ENCODE measurements at places on chromosomes 13 and 19. TPM values are rescaled to one million over a fixed set of nuclear protein-coding genes. Genes with fewer than 3 reads are reported as not detected.

SHISA2 gene
- 0.09 TPM for polyA plus RNA-seq

- H3K4me1 ChIP-seq, result no peaks in the 10 kb centered on the region
- no peak for DNase-seq
- H3K27ac ChIP-seq, result no peak overlapping the region
- H3K27me3 ChIP-seq, result no peaks in the 10 kb centered on the region
- no peak overlapping the region for H3K4me3 ChIP-seq
Observed at GRCh38 chr19:23699521-23699860, 12.5 kb upstream of the ZNF675 start.

SYMPK gene
- polyA plus RNA-seq, result 13.0 TPM

DNA sequence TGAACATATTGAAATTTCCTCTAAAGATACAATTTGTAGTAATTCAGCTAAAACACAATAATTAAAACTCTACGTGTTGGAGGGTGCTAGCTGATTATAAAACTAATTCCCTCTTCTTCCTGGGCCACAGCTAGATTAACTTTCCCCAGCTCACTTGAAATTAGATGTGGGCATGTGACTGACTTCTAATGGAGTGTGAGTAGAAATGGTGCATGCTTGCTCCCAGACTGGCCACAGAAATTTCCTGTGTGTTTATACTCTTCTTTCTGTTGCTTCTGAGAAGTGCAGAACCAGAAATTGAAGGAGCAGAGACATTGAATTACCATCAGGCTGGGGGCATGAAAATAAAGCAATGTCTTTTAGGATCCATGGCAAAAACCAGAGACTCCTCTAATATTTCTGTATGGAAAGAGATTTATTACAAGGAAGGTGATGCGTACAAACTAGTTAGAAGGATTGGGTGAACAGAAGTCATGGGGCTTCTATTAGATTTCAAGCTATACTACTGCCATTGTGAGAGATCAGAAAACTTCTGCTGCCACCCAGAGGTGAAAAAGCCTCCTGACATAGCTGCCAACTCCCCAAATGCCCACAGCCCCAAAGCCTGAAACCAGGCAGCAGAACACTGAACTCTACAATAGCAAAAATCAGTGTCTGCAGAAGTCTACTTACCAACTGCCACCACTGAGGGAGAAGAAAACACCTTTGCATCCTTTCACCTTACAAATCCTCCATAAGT, 379.2 kb upstream of the MIR17HG start:
- no peaks in the 10 kb centered on the region for H3K27me3 ChIP-seq
- no peaks in the 10 kb centered on the region for H3K4me1 ChIP-seq
- H3K4me3 ChIP-seq, result no peak overlapping the region
- no peak for DNase-seq

- H3K36me3 ChIP-seq, result no peaks in the 10 kb centered on the region
- no peak overlapping the region for H3K27ac ChIP-seq
- no peaks in the 10 kb centered on the region for H3K27me3 ChIP-seq
- H3K4me3 ChIP-seq, result no peak overlapping the region
- H3K4me1 ChIP-seq, result no peaks in the 10 kb centered on the region
- no peak for DNase-seq
Observed at GRCh38 chr13:52827839-52828238, 20.6 kb downstream of the PCDH8 start.

- no peaks in the 10 kb centered on the region for H3K4me1 ChIP-seq
- H3K27ac ChIP-seq, result no peak overlapping the region
- no peaks in the 10 kb centered on the region for H3K27me3 ChIP-seq
- no peak for DNase-seq
- H3K4me3 ChIP-seq, result no peak overlapping the region
Observed at GRCh38 chr13:29222458-29222857, 373.0 kb downstream of the SLC7A1 start.

PRR19 gene
- polyA plus RNA-seq, result 0.83 TPM

DNA sequence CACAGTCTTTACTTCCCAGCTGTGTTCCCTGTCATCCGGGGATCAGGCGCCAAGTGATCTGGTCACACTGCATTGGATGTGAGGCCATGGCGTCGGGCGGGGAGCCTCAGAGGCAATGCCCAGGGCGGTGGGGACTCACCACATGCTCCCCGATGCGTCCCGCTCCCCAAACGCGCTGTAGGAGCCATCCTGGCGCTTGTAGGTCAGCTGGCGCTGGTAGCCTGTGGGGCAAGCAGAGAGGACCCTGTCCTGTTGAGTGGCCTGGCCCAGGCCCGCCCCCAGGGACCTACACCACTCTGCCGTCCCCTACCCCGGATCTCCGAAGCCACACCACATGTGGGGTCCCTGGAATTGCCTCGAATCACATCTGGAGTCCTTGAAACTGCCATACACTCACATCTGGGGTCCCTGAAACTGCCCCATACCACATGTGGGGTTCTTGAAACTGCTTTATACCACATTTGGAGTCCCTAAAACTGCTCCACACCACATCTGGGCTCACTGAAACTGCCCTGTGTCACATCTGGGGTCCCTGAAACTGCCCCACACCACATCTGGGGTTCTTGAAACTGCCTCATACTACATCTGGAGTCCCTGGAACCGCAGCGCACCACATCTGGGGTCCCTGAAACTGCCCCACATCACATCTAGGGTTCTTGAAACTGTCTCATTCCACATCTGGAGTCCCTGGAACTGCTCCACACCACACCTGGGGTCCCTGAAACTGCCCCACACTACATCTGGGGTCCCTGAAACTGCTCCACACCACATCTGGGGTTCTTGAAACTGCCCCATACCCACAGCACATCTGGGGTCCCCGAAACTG, 33.2 kb downstream of the F2RL3 start:
- H3K4me1 ChIP-seq, result no peaks in the 10 kb centered on the region
- no peak overlapping the region for H3K4me3 ChIP-seq
- H3K36me3 ChIP-seq, result no peaks in the 10 kb centered on the region
- H3K27ac ChIP-seq, result no peak overlapping the region
- no peaks in the 10 kb centered on the region for H3K27me3 ChIP-seq

DNA sequence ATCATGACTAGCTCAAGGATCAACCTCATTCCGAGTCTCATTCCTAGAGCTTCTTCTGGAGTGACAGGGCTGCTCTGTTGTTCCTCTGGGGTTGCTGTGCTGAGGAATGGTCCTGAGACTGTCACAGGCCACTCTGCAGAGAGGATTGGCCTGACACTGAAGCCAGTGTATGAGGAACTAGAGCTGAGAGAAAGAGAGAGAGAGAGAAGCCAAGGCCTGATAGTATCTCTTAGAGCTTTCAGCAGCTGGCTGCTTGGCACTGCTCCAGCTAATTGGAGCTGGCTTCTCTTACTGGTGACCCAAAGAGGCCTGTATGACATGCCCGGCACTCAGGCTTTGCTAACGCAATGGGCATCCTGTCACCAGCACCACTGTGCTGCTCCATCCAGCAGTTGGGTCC, 73.4 kb upstream of the FLT1 start:
- no peak overlapping the region for H3K4me3 ChIP-seq
- H3K27me3 ChIP-seq, result no peaks in the 10 kb centered on the region
- H3K27ac ChIP-seq, result no peak overlapping the region

ZNF433 gene
- polyA plus RNA-seq, result 3.3 TPM

DNA sequence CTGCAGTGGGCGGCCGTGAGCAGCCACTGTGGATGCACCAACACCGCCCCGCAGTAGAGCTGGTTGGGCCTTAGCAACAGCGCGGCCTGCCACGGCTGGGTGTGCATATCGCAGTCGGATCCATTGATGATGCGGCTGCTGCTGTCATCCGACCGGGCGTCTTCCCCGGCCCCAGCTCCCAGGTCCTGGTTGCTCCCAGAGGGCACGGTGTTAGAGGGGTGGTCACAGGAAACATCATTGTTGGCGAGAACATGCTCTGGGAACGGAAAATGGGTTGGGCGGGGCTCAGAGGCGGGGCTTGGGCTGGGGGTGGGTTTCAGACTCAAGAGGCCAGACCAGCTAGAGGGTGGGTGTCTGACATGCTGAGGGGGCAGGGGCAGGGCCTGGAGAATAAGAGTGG, 3.0 kb downstream of the KLK5 start:
- no peak overlapping the region for H3K4me3 ChIP-seq
- H3K27me3 ChIP-seq, result no peaks in the 10 kb centered on the region
- DNase-seq, result no peak
- no peak overlapping the region for H3K27ac ChIP-seq
- no peaks in the 10 kb centered on the region for H3K4me1 ChIP-seq
- no peaks in the 10 kb centered on the region for H3K36me3 ChIP-seq

NTN5 gene
- polyA plus RNA-seq, result 0.30 TPM

- no peak overlapping the region for H3K4me3 ChIP-seq
- H3K36me3 ChIP-seq, result no peaks in the 10 kb centered on the region
- DNase-seq, result no peak
- H3K27ac ChIP-seq, result no peak overlapping the region
- H3K4me1 ChIP-seq, result peaks cover 12% of the 10 kb centered on the region
- H3K27me3 ChIP-seq, result no peaks in the 10 kb centered on the region
Observed at GRCh38 chr19:55156202-55157063, 1.1 kb downstream of the TNNI3 start.

DNA sequence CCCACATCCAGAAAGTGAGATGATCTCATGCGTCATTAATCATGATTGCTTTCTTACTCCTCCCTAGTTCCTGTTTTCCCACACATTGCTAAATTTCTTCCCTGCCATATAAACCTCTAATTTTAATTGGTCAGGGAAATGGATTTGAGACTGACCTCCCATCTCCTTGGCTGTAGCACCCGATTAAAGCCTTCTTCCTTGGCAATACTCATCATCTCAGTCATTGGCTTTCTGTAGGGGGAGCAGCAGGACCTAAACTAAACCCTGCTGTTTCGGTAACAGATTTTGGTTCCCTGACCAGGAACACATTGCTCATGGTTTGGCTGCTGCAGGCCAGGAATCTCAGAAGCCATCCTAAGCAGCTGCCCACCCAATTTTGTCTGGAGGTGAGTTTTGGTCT, 61.7 kb downstream of the SPRYD7 start:
- no peaks in the 10 kb centered on the region for H3K4me1 ChIP-seq
- no peak overlapping the region for H3K4me3 ChIP-seq
- DNase-seq, result no peak
- no peaks in the 10 kb centered on the region for H3K27me3 ChIP-seq
- no peaks in the 10 kb centered on the region for H3K36me3 ChIP-seq

KLF1 gene
- 0.23 TPM for polyA plus RNA-seq

PIP5K1C gene
- 4.5 TPM for polyA plus RNA-seq

DGKH gene
- polyA plus RNA-seq, result 2.5 TPM

GRCh38 chr13:112686987-112687386, 2.9 kb upstream of the ATP11A start:
- H3K4me1 ChIP-seq, result peaks cover 30% of the 10 kb centered on the region
- DNase-seq, result no peak
- H3K27ac ChIP-seq, result no peak overlapping the region

GRCh38 chr13:68257111-68257842, 1027.1 kb upstream of the PCDH9 start:
- H3K27ac ChIP-seq, result no peak overlapping the region
- no peaks in the 10 kb centered on the region for H3K27me3 ChIP-seq
- no peaks in the 10 kb centered on the region for H3K36me3 ChIP-seq

DNA sequence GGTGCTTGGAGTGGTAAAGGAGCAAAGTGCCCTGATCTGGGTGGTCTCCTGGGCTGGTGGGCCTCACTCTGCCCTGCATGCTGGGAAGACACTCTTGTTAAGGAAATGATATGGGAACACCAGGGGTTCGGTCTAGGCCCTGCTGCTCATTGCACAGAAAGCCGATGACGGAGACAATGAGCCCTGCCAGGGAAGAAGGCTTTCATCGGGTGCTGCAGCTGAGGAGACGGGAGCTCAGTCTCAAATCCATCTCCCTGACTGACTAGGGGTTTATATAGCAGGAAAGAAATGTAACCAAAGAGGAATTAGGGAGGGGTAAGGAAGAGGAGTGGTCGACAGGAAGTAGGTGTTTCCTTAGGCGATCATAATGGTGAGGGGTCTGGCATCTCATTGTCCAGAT, 253.4 kb downstream of the TEX29 start:
- H3K27me3 ChIP-seq, result peaks cover 1% of the 10 kb centered on the region
- no peak overlapping the region for H3K27ac ChIP-seq
- H3K36me3 ChIP-seq, result no peaks in the 10 kb centered on the region
- no peak overlapping the region for H3K4me3 ChIP-seq
- no peaks in the 10 kb centered on the region for H3K4me1 ChIP-seq

GRCh38 chr19:35284153-35285094, 2.1 kb downstream of the HAMP start:
- no peaks in the 10 kb centered on the region for H3K36me3 ChIP-seq
- peaks cover 7% of the 10 kb centered on the region for H3K27me3 ChIP-seq
- H3K4me3 ChIP-seq, result no peak overlapping the region
- no peak overlapping the region for H3K27ac ChIP-seq
- DNase-seq, result no peak

ZNF765 gene
- polyA plus RNA-seq, result 6.1 TPM

LIN7B gene
- 4.1 TPM for polyA plus RNA-seq

DNA sequence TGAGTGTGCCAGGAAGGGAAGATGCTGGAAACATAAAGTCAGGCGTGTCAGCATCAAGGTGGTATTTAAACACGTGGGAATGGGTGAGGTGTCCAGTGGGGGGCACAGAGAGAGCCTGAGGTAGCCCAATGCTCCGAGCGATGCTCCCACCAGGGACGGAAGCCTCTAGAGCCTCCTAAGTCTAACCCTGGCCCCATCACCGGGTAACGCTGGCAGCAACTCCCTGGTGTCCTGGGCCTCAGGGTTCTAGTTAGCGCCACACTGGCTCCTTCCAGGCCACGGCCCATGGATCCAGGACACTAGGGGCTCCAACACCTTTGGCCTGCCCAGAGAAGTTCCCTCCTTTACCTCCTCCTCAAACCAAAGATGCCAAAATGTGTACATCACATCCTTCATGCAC, 65.4 kb downstream of the EPS15L1 start:
- H3K4me3 ChIP-seq, result no peak overlapping the region
- DNase-seq, result no peak
- no peaks in the 10 kb centered on the region for H3K4me1 ChIP-seq
- no peaks in the 10 kb centered on the region for H3K27me3 ChIP-seq
- no peak overlapping the region for H3K27ac ChIP-seq

GRCh38 chr19:41416194-41416674, 10.9 kb downstream of the B3GNT8 start:
- H3K27me3 ChIP-seq, result no peaks in the 10 kb centered on the region
- H3K27ac ChIP-seq, result no peak overlapping the region
- peaks cover 61% of the 10 kb centered on the region for H3K36me3 ChIP-seq
- H3K4me1 ChIP-seq, result no peaks in the 10 kb centered on the region

C1QTNF9 gene
- polyA plus RNA-seq, result not detected

KANK3 gene
- polyA plus RNA-seq, result 0.40 TPM

DNA sequence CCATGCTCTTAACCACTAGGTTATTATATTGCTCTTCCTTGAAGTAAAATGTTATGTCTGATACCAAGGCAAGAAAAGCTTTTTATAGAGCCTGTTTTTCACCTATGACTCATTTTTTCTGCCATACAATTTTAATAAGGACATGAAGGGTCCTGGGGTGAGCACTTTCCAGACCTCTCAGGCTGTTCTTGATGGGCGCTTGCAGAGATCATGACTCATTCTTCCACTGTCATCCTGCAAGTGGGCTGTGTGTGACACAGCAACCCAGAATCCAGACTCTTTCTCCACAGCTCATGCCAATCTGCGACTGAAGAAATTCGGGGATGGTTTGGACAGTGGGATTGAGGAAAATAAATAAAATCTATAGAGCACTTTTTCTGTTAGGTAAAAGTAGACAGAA, 506.7 kb upstream of the NBEA start:
- H3K4me3 ChIP-seq, result no peak overlapping the region
- no peak overlapping the region for H3K27ac ChIP-seq
- no peak for DNase-seq

GRCh38 chr13:111225810-111226546, 94.5 kb upstream of the TEX29 start:
- H3K4me1 ChIP-seq, result no peaks in the 10 kb centered on the region
- H3K27ac ChIP-seq, result no peak overlapping the region
- H3K36me3 ChIP-seq, result peaks cover 26% of the 10 kb centered on the region

Data from CD4-positive, CD25-positive, alpha-beta regulatory T cell (primary cell).